T-helper 2 cell treated with Interferon-gamma antibody and Interleukin-4, amounts not matched to agents 5 μg/mL and 100 μg/mL, for 36 hours (primary cell): ENCODE measurements at places on chromosomes 6 and 20.
A peak's percentile ranks its signal among the peaks of the same experiment; 100 is the strongest.

DNA sequence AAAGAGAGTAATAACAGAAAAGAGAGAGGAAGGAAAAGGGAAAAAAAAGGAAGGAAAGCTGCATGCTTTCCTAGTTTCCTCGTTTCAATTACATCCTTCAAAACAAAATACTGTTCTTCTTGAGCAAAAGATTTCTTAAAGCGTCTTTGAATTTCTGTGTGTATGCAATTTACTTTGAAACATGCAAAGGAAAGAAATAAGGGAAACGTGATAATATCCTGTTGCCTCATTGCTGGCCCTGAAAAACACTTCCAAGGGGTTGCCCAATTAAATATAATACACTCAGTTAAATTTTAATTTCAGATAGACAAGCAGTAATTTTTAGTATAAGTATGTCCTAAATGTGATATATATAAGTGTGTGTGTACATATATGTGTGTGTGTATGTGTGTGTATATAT is 51.2 kb upstream of the TPD52L1 start:
- DNase-seq = no peak

DNA sequence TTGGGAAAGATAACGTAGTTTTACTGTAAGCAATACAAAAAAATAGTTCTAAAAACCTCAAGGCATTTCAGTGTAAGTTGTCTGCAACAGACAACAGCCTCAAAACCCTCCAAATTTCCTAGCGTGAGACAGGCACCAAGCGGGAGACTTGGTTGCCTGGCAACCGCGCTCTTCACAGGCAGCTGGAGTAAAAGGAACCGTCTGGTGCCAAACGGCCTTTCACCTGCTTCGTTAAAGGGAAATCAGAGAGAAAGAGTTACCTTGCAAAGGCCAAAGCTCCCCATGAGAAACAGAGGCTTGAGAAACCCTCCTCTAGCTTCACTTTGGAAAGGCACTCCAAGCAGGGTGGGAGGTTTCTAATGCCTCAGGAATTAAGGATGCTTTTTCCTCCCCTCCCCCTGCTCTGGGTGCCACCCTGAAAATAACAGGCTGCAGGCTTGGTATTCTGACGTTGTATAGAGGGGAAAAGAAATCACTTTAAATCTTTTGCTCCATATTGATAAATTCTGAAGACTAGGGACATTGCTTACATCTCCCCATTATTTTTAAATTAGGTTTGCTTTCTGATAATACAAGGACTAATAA is 129.7 kb upstream of the UFL1 start:
- peak; percentile 4 for DNase-seq

- no peak for DNase-seq
Observed at GRCh38 chr20:38812709-38813573, 7.4 kb downstream of the PPP1R16B start.

DNA sequence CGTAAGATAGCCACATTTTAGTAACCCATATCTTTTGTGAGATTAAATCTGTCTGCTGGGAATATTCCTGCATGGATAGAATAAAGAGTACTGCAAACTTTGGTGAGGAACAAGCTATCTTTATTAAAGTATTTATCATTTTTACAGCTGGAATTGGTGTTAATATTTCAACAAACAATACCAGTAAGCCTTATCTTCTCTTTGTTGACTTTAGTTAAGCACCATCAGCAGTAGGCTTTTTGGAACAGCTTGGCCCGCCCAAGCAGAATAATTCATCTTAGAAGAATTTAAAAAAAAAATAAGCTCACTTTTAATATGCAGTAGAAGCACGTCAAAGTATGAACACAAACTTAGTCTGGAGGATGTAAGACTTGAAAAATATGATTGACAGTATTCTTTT is 917.8 kb upstream of the ADGRB3 start:
- DNase-seq = no peak

GRCh38 chr6:85126485-85127167 is 323.3 kb upstream of the NT5E start:
- DNase-seq = no peak

DNA sequence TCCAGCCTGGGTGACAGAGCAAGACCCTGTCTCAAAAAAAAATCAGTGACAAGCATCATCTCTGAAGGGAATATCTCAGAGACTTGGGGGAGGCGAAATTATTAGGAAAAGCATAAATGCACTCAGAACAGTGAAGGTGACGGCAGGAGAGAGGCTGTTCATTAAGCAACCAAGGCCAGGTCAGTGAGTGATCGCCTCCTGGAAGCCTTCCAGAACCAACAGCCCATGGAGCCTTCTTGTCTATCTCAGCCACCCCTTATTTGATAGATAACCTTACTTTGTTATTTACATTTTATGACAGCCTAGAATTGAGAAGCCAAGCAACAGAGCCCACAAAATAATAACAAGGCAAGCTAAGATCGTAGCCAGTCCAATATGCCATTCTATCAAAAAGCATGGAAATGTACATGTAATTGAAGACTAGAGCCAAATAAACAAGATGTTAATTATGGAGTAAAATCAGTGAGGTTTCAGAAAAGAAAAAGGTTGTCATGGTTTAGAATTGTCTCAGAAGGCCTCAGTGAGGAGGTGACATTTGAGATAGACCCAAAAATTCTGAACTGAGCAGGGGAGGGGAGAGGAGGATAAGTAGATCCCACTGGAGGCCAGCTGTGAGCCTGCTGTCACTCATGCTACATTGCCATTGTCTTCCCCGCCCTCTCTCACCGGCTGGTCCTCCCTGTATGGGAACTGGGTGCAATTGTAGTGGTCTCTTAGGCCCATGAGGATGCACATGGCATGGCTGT is 17.8 kb downstream of the BNIP5 start:
- DNase-seq = no peak

- DNase-seq = no peak
Observed at GRCh38 chr6:90173262-90173925, 123.2 kb downstream of the BACH2 start.

- no peak for DNase-seq
Observed at GRCh38 chr6:3899970-3900439, 50.8 kb downstream of the FAM50B start.

DNA sequence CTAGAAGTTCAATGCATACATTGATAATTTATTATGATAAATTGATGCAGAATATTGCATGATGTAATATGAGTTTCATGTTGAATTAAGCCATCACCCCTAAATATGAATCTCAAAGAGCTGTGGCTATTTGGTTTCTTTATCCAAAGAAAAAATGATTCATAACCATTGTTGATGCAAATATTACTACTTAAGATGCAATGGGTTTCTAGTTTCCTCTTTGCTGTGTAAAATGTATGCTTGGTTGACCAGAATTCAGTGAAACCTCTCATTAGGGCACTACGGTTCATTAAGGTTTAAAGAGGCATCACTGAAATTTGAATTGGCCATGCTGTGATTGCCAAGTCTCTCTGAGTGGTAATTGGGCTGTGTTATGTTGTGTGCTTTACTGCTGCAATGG is 492.5 kb upstream of the FLRT3 start:
- no peak for DNase-seq

DNA sequence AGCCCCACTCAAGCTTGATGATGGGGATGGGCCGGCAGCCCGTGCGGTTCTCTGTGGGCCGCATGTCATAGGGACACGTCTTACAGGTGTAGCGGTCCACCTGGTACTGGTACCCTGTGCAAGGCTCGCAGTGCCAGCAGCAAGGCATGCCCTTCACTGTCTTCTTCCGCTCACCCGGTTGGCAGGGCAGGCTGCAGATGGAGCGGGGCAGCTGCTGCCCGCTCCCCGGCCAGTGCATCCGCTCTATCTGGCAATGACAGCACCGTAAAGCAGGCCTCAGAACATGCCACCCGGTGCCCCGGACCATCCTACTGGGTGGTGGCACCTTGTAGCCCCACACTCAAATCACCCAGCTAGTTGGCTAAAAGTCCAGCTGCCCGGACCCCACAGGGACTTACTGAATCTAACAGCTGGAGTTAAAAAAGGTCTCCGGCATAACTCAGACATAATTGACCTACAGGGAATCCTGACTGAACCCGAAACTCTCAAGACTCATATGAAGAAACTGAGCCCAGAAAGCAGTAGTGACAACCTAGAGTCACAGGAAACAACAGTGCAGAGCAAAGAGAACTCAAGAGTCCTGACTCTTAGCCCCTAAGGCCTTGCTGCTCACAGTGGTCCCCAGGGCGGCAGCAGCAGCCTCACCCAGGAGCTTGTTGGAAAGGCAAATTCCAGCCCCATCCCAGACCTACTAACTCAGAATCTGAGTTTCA is 109.4 kb downstream of the GRM4 start:
- DNase-seq = no peak

DNA sequence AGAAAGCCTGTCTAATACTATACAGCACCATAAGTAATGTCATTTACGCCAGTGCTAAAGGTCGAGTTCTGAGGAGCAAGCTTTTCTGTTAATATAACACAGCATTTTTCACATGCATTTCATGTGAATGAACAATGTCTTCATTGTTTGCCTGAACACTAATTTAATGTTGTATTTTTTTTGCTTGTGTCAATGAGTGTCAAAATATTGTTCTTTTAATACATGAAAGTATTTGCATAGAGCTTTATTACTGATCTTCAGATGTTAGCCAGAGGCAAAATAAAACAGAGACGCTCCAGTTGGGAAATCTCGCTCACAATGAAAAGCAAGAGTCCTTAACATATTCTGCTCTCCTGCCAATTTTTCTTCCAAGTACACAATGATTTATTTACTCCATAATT is 151.8 kb downstream of the FOXC1 start:
- no peak for DNase-seq

- DNase-seq = no peak
Observed at GRCh38 chr6:70706491-70707123, 38.9 kb downstream of the SMAP1 start.

DNA sequence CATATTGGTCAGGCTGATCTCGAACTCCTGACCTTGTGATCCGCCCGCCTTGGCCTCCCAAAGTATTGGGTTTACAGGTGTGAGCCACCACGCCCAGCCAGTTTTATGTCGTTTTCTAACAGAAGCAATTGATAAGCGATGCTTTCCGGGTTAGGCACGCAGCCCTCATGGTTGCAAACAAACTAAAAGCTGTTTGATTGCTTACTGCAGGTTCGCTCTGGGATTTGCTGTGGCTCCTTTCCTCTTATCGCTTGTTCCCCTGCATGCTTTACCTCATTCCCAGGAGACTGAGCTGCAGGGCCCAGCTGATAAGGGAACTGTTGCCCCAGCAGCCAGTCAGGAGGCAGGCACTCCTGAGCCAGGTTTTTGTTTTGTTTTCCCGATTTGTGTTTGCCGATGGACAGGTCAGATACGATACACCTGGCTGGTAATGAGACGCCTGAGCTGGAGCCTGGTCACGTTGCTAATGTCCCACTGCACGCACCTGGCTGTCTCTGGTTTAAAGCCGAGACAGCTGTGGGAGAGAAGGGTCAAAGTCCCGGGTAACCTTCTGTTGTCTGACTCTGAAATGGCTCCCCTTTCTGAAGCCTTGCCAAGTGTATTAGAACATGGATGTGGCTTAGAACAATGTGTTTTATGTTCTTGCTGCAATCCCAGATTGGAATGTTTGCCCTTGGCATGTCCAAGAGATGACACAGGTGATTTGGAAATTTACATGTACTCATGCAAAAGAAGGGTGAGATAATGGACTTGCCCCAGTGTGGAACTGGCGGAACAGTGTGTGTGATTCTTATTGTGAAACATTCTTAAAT is 19.9 kb downstream of the DSP start:
- no peak for DNase-seq

DNA sequence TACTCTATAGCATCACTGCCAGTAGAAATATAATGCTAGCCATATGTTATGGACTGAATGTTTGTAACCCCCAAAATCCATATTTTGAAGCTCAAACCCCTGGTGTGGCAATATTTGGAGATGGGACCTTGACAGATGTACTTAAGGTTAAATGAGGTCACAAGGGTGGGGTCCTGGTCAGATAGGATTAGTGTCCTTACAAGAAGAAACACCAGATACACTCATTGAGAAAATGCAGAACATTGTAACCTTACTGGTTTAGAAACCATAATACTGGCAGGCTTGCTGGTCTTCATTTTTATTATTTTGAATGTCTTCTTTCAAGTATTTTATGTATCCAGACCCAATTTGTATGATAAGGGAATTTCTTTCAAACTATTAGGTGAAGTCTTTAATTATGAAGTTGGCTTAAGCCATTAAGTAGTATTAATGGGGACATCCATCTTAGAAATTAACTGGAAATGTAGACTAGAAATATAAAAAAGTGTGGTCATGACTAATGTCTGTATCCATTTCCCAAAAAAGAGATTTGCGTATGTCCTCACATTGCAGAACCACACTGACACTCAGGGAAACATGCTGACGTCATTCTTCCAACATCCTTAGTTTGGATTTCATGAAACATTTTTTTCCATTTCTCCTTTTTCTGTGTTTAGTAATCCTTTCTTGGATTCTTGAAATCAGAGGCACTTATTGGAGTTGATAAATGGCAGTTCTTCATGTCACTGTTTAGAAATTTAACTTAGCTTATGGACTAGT is 32.4 kb downstream of the SLC16A10 start:
- DNase-seq = no peak

GRCh38 chr6:28263922-28264321 is 3.0 kb upstream of the ZSCAN26 start:
- DNase-seq = no peak

GRCh38 chr6:135282395-135282794 is 101.3 kb downstream of the MYB start:
- DNase-seq = no peak

- DNase-seq = no peak
Observed at GRCh38 chr6:112475083-112475482, 128.0 kb downstream of the RFPL4B start.
